ENCODE measurements at places on chromosomes 4 and X.

GRCh38 chr4:130478406-130478805 is 1382.5 kb downstream of the C4orf33 start:
- no peak for DNase-seq

- no peak for DNase-seq
These were observed 63.8 kb downstream of the STOX2 start for GRCh38 chr4:183968931-183969330.

- DNase-seq: no peak
These were observed 38.4 kb upstream of the CLNK start for GRCh38 chr4:10722957-10723356.

DNA sequence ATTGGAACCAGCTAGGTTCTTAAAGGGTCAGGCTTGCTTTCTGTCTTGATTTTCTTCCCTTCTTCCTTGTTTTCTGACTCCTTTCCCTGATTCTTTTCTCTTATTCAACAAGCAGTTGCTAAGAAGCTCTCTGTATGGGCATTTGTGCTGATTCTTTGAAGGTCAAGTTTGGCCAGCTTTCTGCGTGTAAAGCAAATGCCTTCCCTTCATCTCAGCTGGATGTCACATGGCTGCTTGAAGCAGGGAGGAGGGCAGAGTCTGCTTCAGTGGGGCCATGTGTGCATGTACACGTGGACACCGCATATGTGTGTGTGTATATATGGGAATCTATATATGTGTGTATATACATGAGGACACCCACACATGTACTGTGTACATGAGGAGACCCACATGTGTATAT is 139.9 kb upstream of the ATP6AP2 start:
- DNase-seq: no peak

DNA sequence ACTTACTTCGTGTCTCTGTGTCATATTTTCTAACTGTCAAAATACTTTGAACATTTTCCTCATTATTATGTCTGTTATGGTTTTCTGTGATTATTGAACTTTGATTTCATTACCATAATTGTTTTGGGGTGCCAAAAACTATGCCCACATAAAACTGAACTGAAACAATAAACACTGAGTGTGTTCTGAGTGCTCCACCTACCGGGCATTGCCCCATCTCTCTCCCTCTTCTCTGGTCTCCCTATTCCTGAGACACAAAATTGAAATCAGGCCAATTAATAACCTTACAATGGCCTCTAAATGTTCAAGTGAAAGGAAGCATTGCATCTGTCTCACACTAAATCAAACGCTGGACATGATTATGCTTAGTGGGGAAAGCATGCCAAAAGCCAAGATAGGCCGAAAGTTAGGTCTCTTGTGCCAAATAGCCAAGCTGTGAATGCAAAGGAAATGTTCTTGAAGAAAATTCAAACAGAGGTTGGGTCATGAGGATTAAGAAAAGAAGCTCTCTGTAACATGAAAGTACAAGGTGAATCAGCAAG is 972.3 kb downstream of the PCDH7 start:
- DNase-seq: no peak

DNA sequence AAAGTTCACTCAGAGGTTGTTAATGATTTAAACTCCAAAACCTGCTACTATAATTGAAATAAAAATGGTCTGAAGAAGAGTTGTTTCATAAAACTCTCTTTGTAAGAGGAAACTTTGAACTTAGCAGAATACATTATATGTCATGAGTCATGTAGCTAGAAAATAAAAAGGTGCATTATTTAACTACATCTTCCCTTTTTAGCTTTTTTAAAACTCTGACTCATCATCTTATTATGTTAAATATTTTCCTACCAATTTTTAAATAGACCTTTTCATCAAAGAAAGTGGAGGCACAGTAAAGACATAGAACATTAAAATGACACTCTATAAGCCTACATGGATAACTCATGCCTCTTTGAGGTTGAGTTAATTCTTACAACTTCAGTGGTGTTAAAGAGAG is 1.2 kb upstream of the ZNF827 start:
- no peak for DNase-seq

DNA sequence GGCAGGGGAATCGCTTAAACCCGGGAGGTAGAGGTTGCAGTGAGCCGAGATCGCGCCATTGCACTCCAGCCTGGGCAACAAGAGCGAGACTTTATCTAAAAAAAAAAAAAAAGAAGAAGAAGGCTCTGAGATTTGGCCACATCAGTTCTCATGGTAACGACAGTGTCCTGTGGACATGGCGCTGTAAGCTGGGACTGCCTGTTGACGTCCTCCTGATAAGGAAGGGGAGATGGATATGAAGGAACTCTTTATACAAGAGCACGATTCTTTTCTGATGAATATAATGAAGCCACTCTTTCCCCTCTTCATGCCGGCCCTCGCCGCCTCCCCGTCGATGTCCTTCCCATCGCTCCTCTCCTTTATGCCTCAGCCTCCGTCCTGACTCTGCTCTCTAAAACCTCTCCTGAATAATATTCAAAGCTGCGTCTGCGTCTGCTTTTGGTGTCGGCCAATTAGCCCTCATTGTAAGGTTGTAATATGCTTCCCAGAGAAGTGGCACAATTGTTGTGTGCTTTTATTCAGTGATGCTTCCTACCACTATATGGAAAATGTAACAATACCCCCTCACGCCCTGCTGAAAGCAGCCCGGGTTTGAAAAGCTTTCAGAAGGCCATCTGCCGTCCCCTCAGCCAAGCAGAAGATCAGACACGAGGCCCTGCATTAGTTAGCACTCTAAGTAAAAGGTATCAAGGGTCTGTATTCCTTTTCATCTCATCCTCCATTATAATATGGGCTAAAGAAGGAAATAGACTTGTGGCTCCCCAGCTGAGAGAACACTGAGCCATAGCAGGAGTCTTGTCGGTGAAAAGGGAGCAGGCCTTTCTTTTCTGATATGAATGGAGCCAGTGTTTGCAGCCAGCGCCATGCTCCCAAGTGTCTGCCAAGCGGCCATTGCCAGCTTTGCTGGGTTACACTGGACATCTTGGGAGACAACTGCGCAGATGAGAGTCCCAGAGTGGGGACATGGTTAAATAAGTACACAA is 22.1 kb upstream of the SCOC start:
- no peak for DNase-seq

GRCh38 chr4:106679063-106679462 is 310.5 kb upstream of the GIMD1 start:
- DNase-seq: no peak

GRCh38 chrX:119775517-119776238 is 15.8 kb downstream of the RPL39 start:
- DNase-seq: no peak

- DNase-seq: no peak
These were observed 189.6 kb upstream of the LNX1 start for GRCh38 chr4:53780736-53781400.

DNA sequence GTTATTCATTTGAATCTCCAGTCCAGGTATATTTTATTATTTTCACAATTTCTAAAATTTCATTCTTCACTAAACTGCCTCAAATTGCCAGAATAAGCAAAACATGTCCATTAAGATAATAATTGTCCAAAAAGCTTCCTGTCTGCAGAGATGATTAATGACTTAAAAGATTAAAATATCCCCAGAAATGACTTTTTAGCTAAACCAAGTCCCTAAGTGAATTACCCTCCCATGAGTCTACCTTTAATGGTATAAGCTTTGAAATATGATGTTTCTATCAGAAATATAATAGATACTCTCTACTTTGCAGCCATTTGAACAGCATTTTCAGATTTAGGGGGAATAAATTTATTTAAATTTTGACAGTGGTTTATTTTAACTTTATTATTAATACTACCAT is 289.2 kb upstream of the EMCN start:
- no peak for DNase-seq

- DNase-seq: no peak
These were observed 324.4 kb downstream of the CAMK2D start for GRCh38 chr4:113437129-113437528.

GRCh38 chr4:94548571-94548970 is 96.8 kb downstream of the PDLIM5 start:
- no peak for DNase-seq

GRCh38 chr4:142194905-142195304 is 558.5 kb downstream of the IL15 start:
- no peak for DNase-seq

GRCh38 chrX:149531599-149531998 is 9.2 kb upstream of the EOLA1 start:
- DNase-seq: no peak

Measured in activated T-helper 1 cell treated with Interleukin-2 at 50 U/mL for 16 hours (primary cell).